ENCODE measurements at places on chromosomes 5 and 9.

DNA sequence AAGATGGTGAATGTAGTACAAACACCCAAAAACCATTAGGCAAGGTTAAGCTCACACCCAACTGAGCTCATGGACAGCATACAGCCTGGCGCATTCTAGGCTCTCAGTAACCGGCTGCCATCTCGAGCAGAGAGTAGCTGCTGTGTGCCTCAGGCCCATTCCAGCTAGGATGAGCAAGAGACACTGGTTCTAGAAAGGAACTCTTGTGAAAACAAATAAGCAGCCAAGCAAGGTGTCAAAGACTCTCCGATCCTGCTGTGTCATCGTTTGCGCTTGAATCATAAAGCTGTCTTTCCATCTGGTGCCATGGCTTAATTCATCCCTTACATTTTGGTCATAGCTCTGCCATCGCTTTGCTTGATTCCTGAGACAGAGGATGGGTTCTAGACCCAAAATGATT is 135.4 kb upstream of the MSX2 start:
- DNase-seq: no peak

GRCh38 chr5:34716986-34717385 is 60.9 kb downstream of the RAI14 start:
- DNase-seq: no peak

- no peak for DNase-seq
Measured at GRCh38 chr9:103362986-103363385, 367.9 kb downstream of the CYLC2 start.

- DNase-seq: no peak
Measured at GRCh38 chr5:125176005-125176390, 429.6 kb upstream of the ZNF608 start.

- DNase-seq: peak; percentile 36
Measured at GRCh38 chr5:143376911-143377813, 26.3 kb downstream of the NR3C1 start.

- no peak for DNase-seq
Measured at GRCh38 chr9:83563360-83563759, 25.2 kb upstream of the FRMD3 start.

DNA sequence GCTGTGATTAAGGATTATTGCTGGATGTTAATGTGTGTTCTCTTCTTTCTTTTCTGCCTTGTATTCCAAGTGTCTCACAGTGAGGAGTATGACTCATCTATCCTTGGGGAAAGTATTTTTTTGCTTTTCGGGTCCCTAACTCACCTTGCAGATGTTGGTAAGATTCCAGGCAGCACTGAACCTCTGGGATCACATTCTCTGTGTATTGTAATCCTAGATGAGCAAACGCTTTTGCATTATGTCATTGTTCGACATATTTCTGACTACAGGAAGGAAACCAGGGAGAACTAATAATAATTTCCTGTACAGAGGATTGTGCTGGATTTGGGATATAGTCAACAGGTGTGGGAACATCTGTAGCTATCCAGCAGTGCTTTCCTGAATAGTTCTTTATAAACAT is 246.1 kb upstream of the TUT7 start:
- DNase-seq: peak; percentile 34
